ENCODE measurements at places on chromosomes 11 and 22. TPM values are rescaled to one million over a fixed set of nuclear protein-coding genes. Genes with fewer than 3 reads are reported as not detected.

The IGF2 gene
- total RNA-seq: 124 TPM

The PYGM gene
- total RNA-seq: 13.9 TPM

The ZP1 gene
- total RNA-seq: not detected

The RAB3IL1 gene
- total RNA-seq: 23.2 TPM

The GPR83 gene
- total RNA-seq: not detected

The HEPHL1 gene
- not detected for total RNA-seq

The NXPE2 gene
- total RNA-seq: not detected

The SYT12 gene
- 6.3 TPM for total RNA-seq

The APOBEC3G gene
- 9.3 TPM for total RNA-seq

The AGBL2 gene
- total RNA-seq: not detected

The PDE3B gene
- 5.1 TPM for total RNA-seq

The PRAME gene
- not detected for total RNA-seq

DNA sequence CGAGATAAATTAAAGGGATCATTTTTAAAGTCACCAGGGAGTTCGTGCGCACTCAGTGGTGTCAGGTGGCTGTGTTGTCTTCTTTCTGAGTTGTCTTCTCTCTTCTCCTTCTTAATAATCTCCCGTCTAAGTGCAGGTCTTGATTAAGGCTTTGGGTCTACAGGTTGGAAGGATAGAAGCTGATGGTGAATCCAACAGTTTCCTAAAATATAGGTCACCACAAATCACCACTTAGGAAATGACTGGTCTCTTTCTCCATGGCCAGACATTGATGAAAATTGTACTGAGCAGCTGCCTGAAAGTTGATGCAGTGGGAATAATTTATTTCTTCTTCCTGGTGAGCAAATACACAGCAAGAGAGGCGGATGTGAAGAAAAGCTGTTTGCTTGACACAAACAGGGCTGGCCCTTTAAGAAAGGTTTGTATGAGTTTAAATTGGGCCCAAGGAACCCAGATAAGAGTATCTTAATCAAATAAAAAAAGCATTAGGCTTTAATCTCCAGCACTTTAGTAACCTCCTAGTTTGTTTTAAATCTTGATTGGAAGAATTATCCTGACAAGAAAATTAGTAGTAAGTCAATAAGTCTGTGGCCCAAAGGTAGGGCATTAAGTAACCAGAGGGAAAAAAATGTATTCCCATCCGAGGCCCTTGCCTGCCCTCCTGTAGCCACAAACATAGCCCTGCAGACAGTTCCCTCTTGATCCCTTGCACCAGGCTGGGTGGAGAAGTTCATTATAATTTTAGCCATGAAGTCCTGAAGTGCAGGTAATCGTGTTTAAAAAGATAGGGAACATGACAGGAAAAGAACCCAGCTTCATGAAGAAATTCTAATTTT lies 245.8 kb downstream of the KIRREL3 start:
- H3K27ac ChIP-seq: no peak overlapping the region
- no peak overlapping the region for H3K4me3 ChIP-seq
- H3K4me1 ChIP-seq: no peaks in the 10 kb centered on the region
- no peak for DNase-seq

- DNase-seq: no peak
- no peak overlapping the region for H3K27ac ChIP-seq
- H3K4me1 ChIP-seq: no peaks in the 10 kb centered on the region
- H3K4me3 ChIP-seq: no peak overlapping the region
Measured at GRCh38 chr11:17542249-17542648, 2.0 kb downstream of the USH1C start.

DNA sequence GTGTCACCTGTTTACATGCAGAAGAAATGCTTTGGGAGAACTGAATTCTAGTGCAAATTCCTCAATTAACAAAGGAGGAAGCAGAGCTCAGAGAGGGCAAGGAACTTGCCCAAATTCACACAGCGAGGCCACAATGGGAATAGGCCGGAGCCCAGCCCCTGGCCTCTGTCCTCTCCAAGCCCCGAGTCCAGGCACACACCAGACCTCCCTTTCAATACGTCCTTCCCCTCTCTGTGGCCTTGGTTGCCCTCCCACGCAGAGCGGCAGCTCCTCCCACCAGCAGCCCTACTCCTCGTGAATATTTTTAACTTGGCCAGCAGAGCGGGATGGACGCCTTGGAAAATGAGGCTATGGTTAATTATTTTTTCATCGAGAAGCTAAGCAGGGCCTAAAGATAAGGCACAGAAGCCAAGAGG lies 1.6 kb upstream of the CARD10 start:
- H3K27me3 ChIP-seq: peaks cover 3% of the 10 kb centered on the region
- H3K36me3 ChIP-seq: no peaks in the 10 kb centered on the region
- no peak overlapping the region for H3K4me3 ChIP-seq
- DNase-seq: no peak
- peaks cover 5% of the 10 kb centered on the region for H3K4me1 ChIP-seq

- H3K27me3 ChIP-seq: no peaks in the 10 kb centered on the region
- DNase-seq: no peak
- peaks cover 6% of the 10 kb centered on the region for H3K36me3 ChIP-seq
- no peaks in the 10 kb centered on the region for H3K4me1 ChIP-seq
Measured at GRCh38 chr11:101176381-101176780, 46.8 kb upstream of the PGR start.

- no peak for DNase-seq
- no peaks in the 10 kb centered on the region for H3K4me1 ChIP-seq
- H3K27me3 ChIP-seq: no peaks in the 10 kb centered on the region
- no peak overlapping the region for H3K27ac ChIP-seq
- no peaks in the 10 kb centered on the region for H3K36me3 ChIP-seq
- no peak overlapping the region for H3K4me3 ChIP-seq
Measured at GRCh38 chr22:22815397-22816170, 72.0 kb upstream of the IGLL5 start.

DNA sequence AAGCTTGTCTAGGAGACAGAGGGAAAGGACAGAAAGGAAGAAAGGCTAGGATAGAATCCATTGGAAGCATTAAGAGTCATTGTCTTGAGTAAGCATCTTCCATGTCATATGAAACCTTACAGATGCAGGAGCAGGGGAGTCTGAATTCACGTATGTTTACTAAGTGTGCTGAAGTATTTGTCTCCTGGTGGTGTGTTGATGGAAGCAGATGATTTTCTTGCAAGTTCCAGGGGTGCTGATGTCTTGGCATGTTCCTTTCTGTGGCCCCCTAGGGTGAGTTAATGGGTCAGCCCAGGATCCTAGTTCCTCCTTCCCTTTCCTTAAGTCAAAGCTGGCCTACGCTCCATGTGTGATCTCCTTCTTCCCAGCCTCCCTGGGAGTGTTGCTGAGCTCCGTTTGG lies 110.2 kb downstream of the TEAD1 start:
- no peak overlapping the region for H3K27ac ChIP-seq
- DNase-seq: no peak
- peaks cover 7% of the 10 kb centered on the region for H3K4me1 ChIP-seq
- H3K36me3 ChIP-seq: no peaks in the 10 kb centered on the region

GRCh38 chr11:78187366-78188285 lies 800 bp downstream of the KCTD21 start:
- peak overlapping the region; percentile 91 for H3K27ac ChIP-seq
- no peak for DNase-seq
- H3K36me3 ChIP-seq: no peaks in the 10 kb centered on the region
- H3K27me3 ChIP-seq: no peaks in the 10 kb centered on the region
- H3K4me1 ChIP-seq: peaks cover 6% of the 10 kb centered on the region

DNA sequence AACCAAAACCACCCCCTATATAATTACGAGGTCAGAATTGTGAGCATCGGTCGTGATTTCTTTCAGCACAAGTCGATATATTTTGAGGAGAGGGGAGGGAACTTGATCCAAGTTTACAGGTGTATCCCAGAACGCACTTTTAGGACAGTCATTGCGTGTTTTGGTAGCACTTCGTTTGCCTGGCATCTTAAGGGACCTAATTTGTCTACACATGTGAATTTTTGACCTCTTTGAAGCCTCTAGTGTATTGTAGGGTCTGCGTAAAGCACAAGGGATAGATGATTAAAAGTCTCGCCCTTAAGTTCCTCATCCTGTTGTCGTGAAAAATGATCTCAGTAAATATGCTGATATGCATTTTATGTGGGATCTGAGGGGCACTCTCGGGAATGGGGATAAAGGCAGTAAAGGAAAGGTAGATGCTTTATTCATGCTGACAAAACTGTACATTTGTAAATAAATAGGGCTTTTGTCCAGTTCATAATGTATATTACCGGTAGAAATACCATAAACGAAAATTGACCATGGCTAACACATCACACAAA lies 632 bp upstream of the CCDC34 start:
- DNase-seq: no peak
- peaks cover 6% of the 10 kb centered on the region for H3K4me1 ChIP-seq
- H3K27me3 ChIP-seq: no peaks in the 10 kb centered on the region
- peaks cover 7% of the 10 kb centered on the region for H3K36me3 ChIP-seq
- peak overlapping the region; percentile 86 for H3K4me3 ChIP-seq

- no peak overlapping the region for H3K4me3 ChIP-seq
- DNase-seq: no peak
- H3K36me3 ChIP-seq: no peaks in the 10 kb centered on the region
- H3K27ac ChIP-seq: no peak overlapping the region
- H3K27me3 ChIP-seq: peaks cover 9% of the 10 kb centered on the region
- peaks cover 9% of the 10 kb centered on the region for H3K4me1 ChIP-seq
Measured at GRCh38 chr11:72591785-72592502, 82.3 kb downstream of the PDE2A start.

- H3K4me1 ChIP-seq: no peaks in the 10 kb centered on the region
- no peaks in the 10 kb centered on the region for H3K27me3 ChIP-seq
- H3K36me3 ChIP-seq: no peaks in the 10 kb centered on the region
- no peak for DNase-seq
- no peak overlapping the region for H3K27ac ChIP-seq
Measured at GRCh38 chr11:134584001-134584561, 172.0 kb upstream of the B3GAT1 start.

GRCh38 chr11:127733552-127733951 lies 733.0 kb upstream of the KIRREL3 start:
- no peak for DNase-seq
- H3K27ac ChIP-seq: no peak overlapping the region
- no peaks in the 10 kb centered on the region for H3K4me1 ChIP-seq
- H3K4me3 ChIP-seq: no peak overlapping the region
- H3K36me3 ChIP-seq: no peaks in the 10 kb centered on the region

- H3K27ac ChIP-seq: no peak overlapping the region
- no peak overlapping the region for H3K4me3 ChIP-seq
- no peaks in the 10 kb centered on the region for H3K27me3 ChIP-seq
- H3K4me1 ChIP-seq: no peaks in the 10 kb centered on the region
- no peaks in the 10 kb centered on the region for H3K36me3 ChIP-seq
Measured at GRCh38 chr11:22433094-22433455, 94.9 kb downstream of the SLC17A6 start.

DNA sequence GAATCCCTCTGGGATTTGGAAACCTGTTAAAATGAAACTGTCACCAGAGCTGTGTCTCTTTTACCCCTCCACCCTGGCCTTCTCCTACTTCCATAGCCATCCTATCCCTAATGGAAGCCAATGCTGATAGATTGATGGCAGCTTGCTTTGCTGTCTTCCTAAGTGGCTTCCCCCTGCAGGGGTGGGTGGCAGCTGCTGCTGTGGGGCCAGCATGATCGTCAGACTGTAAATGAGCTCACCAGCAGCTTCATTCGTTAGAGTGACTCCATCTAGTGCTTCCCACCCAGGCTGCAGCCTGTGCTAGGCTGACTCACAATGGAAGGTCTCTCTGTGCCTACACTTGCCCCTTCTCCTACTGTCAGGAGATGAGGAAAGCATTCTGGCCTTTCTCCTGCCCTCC lies 311.0 kb downstream of the BUD13 start:
- no peak overlapping the region for H3K4me3 ChIP-seq
- no peak overlapping the region for H3K27ac ChIP-seq
- H3K36me3 ChIP-seq: no peaks in the 10 kb centered on the region
- no peaks in the 10 kb centered on the region for H3K4me1 ChIP-seq
- DNase-seq: no peak

- no peak overlapping the region for H3K4me3 ChIP-seq
- H3K27me3 ChIP-seq: no peaks in the 10 kb centered on the region
- H3K36me3 ChIP-seq: no peaks in the 10 kb centered on the region
- no peak for DNase-seq
Measured at GRCh38 chr11:113282898-113283437, 31.4 kb upstream of the TTC12 start.

- no peak for DNase-seq
- H3K4me3 ChIP-seq: no peak overlapping the region
- H3K36me3 ChIP-seq: no peaks in the 10 kb centered on the region
- H3K4me1 ChIP-seq: no peaks in the 10 kb centered on the region
Measured at GRCh38 chr22:30249049-30250038, 2.8 kb upstream of the LIF start.

- peak overlapping the region; percentile 51 for H3K27ac ChIP-seq
- H3K4me1 ChIP-seq: peaks cover 15% of the 10 kb centered on the region
- DNase-seq: no peak
- peaks cover 15% of the 10 kb centered on the region for H3K36me3 ChIP-seq
- peak overlapping the region; percentile 72 for H3K4me3 ChIP-seq
- no peaks in the 10 kb centered on the region for H3K27me3 ChIP-seq
Measured at GRCh38 chr11:67392183-67392715, 463 bp downstream of the RAD9A start.

GRCh38 chr11:12159351-12160099 lies 49.1 kb downstream of the MICAL2 start:
- H3K4me3 ChIP-seq: no peak overlapping the region
- DNase-seq: peak; percentile 82
- H3K4me1 ChIP-seq: peaks cover 74% of the 10 kb centered on the region
- no peaks in the 10 kb centered on the region for H3K27me3 ChIP-seq
- peaks cover 27% of the 10 kb centered on the region for H3K36me3 ChIP-seq

DNA sequence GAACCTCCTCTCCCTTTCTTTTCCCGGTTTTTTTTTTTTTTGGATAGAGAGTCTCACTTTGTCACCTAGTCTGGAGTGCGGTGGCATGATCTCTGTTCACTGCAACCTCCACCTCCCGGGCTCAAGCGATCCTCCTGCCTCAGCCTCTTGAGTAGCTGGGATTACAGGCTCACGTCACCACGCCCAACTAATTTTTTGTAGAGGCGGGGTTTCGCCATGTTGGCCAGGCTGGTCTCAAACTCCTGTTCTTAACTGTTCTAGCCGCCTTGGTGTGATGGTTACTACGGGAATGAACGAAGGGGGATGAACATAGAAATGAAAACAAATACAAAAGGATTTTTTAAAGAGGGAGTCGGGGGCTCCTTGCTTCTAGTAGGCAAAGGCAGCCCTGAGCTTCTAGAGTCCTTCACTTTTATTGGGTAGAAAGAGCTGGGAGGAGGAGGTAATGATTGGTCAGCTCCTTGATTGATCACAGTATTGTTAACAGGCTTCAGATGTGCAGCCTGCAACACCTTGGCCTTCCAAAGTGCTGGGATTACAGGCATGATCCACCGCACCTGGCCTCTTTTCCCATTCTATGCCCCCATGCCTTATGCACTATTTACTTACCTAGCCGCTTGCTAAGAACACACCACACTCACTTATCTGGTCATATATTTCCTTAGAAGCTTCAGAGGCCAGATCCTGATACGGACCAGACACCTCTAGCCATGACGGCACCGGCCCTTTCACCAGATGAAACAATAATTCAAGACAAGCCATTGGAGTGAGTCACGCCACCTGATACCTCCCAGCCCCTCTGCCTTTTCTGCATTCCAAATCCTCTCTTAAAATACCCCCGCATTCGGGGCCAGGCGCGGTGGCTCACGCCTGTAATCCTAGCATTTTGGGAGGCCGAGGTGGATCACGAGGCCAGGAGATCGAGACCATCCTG lies 20.7 kb downstream of the SUSD2 start:
- no peak overlapping the region for H3K27ac ChIP-seq
- H3K27me3 ChIP-seq: no peaks in the 10 kb centered on the region
- no peaks in the 10 kb centered on the region for H3K36me3 ChIP-seq

- no peaks in the 10 kb centered on the region for H3K36me3 ChIP-seq
- no peak for DNase-seq
- no peaks in the 10 kb centered on the region for H3K27me3 ChIP-seq
Measured at GRCh38 chr11:59879567-59879966, 985 bp downstream of the OOSP3 start.

All from ascending aorta (tissue), 2 donors.